ENCODE measurements at places on chromosomes 6 and 20.

GRCh38 chr6:163626073-163626867 lies 211.8 kb downstream of the QKI start:
- DNase-seq: no peak

GRCh38 chr20:62696989-62697388 lies 11.6 kb upstream of the NTSR1 start:
- DNase-seq: no peak

- DNase-seq: no peak
Measured at GRCh38 chr6:51398064-51398705, 579.5 kb downstream of the TFAP2B start.

- no peak for DNase-seq
Measured at GRCh38 chr6:156694679-156695078, 82.5 kb upstream of the ARID1B start.

Data from CMK (cell line).